ENCODE measurements at places on chromosomes 16 and 17.

DNA sequence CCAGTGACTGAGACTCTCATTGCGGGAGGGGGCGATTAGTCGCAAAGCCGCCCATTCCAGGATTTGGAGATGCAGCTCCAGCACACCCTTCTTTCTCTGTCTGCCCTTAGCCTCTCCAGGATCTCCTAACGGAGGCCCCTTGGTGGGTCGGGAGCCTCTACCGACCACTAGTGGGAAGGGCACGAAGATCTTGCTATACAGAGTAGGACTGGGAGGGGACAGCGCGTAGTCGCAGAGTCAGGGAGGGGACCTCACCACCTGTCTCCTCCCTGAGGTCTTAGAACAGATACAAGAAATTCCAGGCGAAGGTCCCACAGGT is 588 bp upstream of the SMTNL2 start:
- no peak for DNase-seq

DNA sequence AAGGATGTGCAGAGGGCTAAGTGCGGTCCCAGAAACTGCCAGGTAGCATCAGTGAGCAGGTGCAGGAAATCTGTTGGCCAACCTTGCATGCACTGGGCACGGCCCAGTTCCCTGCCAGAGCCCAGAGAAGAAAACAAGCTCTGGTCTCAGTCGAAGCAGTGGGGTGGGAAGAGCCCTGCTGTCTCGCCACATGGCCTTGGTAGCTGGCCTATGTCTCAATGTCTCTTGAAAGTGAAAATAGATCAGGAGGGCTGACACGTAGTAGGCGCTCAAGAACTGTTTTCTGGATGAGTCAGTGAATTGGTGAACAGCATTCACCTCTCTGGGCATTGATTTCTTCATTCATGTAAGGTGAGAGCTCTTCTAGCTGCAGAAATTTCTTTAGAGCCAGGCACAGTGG is 90.4 kb downstream of the MARF1 start:
- no peak for DNase-seq

DNA sequence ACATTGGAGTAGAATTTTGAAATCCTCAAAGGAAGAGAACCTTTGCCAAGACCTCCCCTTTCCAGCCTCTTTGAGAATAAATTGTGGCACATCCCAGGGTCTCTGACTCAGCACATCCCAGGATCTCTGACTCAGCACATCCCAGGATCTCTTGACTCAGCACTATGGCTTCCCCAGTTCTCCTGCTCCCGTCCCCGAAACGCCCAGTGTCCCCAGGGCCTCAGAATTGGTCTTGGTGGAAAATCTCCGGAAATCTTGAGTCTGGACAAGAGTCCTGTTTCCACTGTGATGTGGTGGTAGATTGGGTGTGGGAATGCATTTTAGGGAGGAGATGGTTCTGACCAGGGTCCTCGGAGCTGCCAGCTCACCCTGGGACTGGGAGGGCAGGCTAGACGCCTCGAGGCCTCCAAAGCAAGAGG is 19.2 kb downstream of the PLXDC1 start:
- no peak for DNase-seq

GRCh38 chr17:65079489-65079900 is 23.0 kb upstream of the GNA13 start:
- no peak for DNase-seq

GRCh38 chr16:30395155-30395991 is at the start of gene ZNF48:
TSS of gene ZNF48 (plus strand) at chr16:30395420. CDS start at chr16:30395795, 375 bp downstream.
- no peak for DNase-seq

DNA sequence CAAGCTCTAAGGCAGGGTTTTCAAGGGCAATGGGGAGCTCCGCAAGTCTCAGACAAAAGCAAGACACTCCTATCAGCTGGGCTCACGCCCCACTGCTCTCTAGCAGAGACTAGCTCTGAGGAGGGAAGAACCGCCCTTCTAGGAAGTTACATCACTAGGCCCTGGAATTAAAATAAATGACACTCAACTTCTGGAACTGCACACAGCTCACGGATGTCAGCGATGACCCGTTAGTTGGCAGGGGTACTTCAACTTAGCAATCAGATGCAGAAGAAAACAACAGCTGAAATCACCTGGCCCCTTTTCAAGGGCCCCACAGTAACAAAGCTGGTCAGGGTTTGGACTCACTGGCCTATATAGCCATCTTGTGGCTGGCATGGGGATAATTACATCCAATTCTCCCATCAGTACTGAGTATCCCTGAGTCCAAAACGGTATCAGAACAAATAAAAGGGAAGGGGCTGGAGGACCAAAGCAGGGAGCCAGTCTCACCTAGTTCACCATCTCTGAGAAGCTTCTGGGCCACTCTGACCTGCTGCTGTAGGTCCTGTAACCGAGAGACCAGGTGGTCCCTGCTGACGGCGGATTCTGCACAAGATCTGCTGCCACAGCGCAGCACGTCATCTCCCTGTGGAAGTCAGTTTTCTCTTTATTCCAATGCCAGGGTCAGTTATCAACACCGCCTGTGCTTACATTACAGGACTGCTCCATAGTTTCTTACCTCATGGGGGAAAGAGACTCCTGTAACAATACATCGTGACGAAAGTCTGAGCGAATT is 22.2 kb downstream of the SERPINF1 start:
- DNase-seq = no peak

GRCh38 chr17:64787255-64787920 is 125.3 kb upstream of the SMURF2 start:
- DNase-seq = peak; percentile 20

DNA sequence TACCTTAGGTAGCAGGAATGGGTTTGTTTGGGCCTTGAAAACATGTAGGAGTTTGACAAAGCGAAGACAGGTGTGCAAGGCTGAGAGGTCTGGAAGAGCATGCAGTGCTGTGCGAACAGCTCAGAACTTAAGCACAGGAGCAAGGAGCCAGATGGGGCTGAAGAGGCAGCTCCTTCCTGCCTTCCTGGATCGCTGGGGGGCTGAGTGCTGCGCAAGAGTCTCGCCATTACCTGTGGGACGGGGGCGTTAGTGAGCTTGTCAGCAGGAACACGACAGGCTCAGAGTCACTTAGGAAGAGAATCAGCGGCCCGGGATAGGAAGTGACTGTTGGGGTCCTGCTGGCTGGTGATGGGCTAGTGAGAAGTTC is 464 bp upstream of the MRM1 start:
- DNase-seq = no peak

DNA sequence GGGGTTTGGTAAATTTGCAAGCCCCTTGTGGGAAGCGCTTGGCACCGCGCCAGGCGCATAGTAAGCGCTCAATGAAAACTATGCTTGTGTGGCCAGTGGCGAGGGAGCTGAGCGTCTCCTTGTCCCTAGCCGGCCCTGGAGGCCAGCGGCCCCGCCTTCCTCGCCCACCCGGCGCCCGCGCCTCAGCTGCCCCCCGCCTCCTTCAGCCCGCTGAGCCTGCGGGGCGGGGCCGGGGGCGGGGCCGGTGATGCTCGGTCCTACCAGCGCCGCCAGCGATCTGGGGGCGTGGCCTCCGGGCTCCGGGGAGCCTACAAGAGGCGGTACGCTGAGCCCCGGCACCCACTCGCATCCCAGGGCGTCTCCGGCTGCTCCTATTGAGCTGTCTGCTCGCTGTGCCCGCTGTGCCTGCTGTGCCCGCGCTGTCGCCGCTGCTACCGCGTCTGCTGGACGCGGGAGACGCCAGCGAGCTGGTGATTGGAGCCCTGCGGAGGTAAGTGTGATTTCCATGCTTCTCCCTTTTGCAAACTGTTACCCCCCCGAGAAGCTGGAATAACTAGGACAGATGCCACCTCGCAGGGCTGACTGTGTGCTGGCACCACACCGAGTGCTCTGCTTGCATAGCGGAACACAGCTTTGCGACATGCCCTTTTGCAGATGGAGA is at the start of gene CRISPLD2:
Gene CRISPLD2, plus strand, starts transcription at position 342 of the 661 bp plus-strand sequence. CDS start 18,511 bp downstream, outside the sequence.
- DNase-seq = peak; percentile 94

GRCh38 chr16:28218109-28218508 is 6.3 kb upstream of the XPO6 start:
- DNase-seq = no peak

DNA sequence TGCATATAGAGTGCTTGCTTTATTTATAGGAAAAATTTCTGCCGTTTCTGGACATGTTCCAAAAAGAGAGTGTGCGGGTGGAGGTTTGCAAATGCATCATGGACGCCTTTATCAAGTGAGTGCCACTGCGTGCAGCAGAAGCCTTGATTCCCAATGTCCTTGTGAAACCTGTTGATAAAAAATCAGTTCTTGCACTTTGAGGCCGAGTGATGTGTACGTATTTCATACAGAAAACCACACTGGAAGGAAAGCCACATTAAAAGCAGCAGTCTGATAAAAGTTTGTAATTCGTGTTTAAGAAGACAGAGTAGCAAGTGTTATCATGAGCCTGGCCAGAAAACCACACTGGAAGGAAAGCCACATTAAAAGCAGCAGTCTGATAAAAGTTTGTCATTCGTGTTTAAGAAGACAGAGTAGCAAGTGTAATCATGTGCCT is 78.0 kb downstream of the KNOP1 start:
- DNase-seq = no peak

GRCh38 chr17:67503739-67504138 is 126.7 kb downstream of the PITPNC1 start:
- no peak for DNase-seq

DNA sequence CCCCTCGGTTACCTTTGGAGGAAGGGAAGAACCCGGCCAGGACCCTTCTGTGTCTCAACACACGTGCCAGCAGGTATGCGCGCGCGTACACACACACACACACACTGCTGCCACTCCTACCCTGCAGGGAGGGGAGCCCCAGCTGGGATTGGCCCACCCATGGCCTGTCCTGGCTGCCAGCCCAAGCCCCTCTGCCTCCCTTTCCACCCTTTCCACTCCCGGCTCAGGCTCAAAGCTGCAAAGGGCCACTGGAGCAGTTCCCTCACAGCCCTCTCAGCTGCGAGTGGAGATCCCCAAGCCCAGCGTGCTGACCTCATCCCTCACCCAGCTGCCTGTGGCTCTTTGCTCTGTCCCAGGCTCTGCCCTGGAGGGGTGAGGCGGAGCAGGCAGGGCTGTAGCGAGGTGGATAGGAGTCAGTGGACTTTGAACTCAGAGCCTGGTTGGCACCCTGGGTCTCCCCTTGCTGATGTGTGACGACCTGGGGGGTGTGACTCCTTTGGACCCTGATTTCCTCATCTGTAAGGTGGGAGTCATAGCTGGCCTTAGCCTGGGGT is 14.5 kb downstream of the KIF19 start:
- DNase-seq = no peak

GRCh38 chr16:31869511-31870201 is 4.0 kb upstream of the ZNF267 start:
- DNase-seq = no peak

GRCh38 chr16:57694725-57695679 is at the start of gene DRC7:
TSS of gene DRC7 (plus strand) at chr16:57694806. CDS start at chr16:57697950, 3,144 bp downstream.
- DNase-seq = no peak

DNA sequence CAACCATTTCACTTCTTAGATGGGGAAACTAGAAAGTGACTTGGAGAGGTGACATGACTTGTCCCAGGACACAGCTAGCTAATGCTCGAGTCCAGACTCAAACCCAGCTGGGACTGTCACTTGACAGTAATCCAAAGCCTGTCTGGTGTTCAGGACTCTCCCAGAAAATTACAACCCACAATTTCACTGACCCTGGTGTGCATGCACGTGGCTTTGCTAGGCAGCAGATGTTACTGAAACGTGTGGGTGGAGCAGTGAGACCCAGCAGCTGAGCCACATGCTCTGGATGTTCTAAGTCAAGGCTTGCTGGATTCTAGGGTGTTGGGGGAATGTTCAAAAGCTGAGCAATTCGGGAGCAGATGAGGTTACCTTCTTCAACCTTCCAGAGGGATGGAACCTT is 364.6 kb downstream of the GRIN2A start:
- no peak for DNase-seq

DNA sequence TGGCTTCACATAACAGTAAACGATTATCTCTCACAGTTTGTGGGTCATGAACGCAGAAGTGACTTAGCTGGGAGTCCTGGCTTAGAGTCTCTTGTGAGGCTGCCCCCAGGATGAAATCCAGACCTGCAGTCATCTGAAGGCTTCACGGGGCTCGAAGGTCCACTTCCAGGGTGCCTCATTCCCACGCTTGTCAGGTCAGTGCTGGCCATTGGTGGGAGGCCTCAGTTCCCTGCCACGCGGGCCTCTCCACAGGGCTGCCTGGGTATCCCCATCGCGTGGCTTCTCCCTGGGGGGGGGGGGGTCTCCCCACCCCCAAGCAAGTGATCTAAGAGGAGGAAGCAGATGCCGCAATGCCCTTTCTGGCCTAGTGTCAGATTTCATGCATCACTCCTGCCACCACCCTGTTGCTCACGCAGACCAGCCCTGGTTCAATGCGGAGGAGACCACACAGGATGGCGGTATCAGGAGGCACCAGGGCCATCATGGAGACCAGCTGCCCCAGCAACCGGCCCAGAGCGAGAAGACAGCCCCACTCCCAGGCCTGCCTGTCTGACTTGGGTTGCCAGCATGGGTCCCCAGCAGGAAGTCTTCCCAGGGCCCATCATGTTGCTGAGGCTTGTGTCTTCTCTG is 77.3 kb upstream of the CDH5 start:
- peak; percentile 47 for DNase-seq

GRCh38 chr16:9362050-9362449 is 270.6 kb downstream of the HAPSTR1 start:
- no peak for DNase-seq

- no peak for DNase-seq
Observed at GRCh38 chr16:66538910-66539309, 11.0 kb downstream of the TK2 start.

GRCh38 chr16:73151941-73152340 is 104.0 kb upstream of the ZFHX3 start:
- DNase-seq = no peak

- DNase-seq = no peak
Observed at GRCh38 chr16:89598199-89598598, 15.2 kb upstream of the DPEP1 start.

GRCh38 chr17:80720610-80721577 is 176.3 kb downstream of the RPTOR start:
- peak; percentile 98 for DNase-seq

DNA sequence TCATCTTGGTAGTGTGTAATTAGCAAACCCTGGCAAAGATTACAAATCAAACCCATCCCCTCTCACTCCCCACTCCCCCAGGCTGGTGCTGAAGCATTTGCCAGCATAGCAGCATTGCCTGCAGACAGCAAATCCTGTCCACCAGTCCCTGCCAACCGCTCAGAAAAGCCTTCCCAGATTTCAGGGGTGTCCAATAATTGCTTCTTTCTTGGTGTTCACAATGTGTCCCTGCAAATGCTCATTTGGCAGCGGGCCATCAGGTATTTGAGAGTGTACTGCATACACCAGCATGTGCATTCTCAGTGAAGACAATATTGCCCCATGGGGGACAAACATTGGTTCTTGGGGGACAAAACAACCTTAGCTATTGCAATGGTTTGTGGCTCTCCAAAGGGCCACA is 28.2 kb downstream of the ORC6 start:
- DNase-seq = no peak

GRCh38 chr17:35731917-35732805 is 722 bp downstream of the RASL10B start:
- no peak for DNase-seq
